Progenitor cell of endocrine pancreas (in vitro differentiated cells): ENCODE measurements at places on chromosomes 2 and 18. TPM values are rescaled to one million over a fixed set of nuclear protein-coding genes. Genes with fewer than 3 reads are reported as not detected.

CHST9 gene
- 38.9 and 43.2 TPM in 2 replicates for total RNA-seq

LHCGR gene
- not detected in 2 replicates for total RNA-seq

RGPD3 gene
- total RNA-seq: 0.07 and 0.38 TPM in 2 replicates

MERTK gene
- 20.1 and 20.7 TPM in 2 replicates for total RNA-seq

PDE11A gene
- 54.8 and 60.5 TPM in 2 replicates for total RNA-seq

LINC00305 gene
- total RNA-seq: 0.71 and 1.6 TPM in 2 replicates

GALNT1 gene
- 92.1 and 92.8 TPM in 2 replicates for total RNA-seq

PROKR1 gene
- total RNA-seq: 0.09 and 0.12 TPM in 2 replicates

ZNF24 gene
- total RNA-seq: 70.3 and 76.1 TPM in 2 replicates

ANKRD62 gene
- not detected in 2 replicates for total RNA-seq

ARHGAP25 gene
- total RNA-seq: 1.3 and 1.8 TPM in 2 replicates

ASB18 gene
- not detected in 2 replicates for total RNA-seq

ESCO1 gene
- 20.0 and 22.8 TPM in 2 replicates for total RNA-seq

FABP1 gene
- 4.5 and 6.6 TPM in 2 replicates for total RNA-seq

GPR45 gene
- total RNA-seq: not detected in 2 replicates

SERPINB3 gene
- total RNA-seq: not detected in 2 replicates

UGT1A4 gene
- total RNA-seq: not detected in 2 replicates

MRPS9 gene
- 42.3 and 42.8 TPM in 2 replicates for total RNA-seq

SETBP1 gene
- 30.8 and 32.2 TPM in 2 replicates for total RNA-seq
